Naive thymus-derived CD4-positive, alpha-beta T cell (primary cell): ENCODE measurements at places on chromosomes 5 and 9.

DNA sequence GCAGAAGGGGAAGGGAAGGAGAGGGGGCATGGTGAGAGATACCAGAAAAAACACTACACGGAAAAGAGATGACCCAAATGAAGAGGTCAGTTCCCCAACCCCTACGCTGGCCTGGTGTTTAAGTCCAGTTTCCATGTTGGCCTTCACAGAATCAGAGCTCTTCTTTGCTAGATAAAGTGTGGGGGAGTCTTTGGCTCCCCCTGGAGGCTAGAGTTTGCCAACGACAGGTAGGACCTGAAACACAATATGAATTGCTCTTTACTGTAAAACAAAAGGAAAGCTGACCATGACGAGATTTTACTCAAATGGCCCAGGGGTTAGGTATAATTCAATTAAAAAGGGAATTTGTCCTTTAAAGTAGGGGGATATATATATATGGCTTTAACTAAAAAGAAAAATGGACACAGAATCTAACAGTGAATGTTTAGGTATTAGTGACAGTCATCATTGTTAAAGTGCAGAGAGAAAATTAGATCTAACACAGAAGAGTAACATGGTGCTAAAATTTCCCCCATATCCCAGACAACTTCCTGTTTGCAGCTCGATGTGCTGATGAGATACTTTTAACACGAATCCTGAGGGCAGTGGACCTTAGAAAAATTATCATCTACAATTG, 92.0 kb downstream of the SV2C start:
- peak; percentile 34 for DNase-seq

GRCh38 chr5:28065656-28066055, 1027.3 kb upstream of the CDH9 start:
- no peak for DNase-seq

DNA sequence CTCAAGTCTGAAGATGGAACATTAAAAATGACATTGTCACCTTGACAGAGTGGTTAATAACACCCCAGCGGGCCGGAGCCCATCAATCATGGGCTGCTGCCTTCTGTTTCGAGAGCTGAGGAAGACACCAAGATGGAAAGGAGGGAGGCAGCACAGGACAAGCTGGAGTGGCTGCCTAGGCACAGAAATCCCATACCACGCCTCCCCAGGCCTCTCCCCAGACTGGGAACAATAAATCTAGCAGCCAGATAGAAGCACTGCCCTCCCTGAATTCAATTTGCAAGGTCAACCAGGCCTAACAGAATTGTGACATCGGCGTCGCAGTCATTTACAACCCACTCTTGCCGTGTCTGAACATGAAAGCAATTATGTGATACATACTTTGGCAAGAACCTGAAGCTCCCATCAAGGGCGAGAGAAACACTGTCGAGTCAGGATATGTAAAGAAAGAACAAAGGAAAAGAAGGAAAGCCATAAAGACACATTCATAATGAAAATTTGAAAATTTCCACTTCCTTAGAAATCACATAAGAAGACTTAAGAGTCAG, 35.4 kb upstream of the ZNF354A start:
- no peak for DNase-seq

- DNase-seq = no peak
These were observed 85.1 kb downstream of the MACROH2A1 start for GRCh38 chr5:135313946-135314345.

GRCh38 chr5:56829137-56829908, 14.0 kb downstream of the MAP3K1 start:
- peak; percentile 81 for DNase-seq

DNA sequence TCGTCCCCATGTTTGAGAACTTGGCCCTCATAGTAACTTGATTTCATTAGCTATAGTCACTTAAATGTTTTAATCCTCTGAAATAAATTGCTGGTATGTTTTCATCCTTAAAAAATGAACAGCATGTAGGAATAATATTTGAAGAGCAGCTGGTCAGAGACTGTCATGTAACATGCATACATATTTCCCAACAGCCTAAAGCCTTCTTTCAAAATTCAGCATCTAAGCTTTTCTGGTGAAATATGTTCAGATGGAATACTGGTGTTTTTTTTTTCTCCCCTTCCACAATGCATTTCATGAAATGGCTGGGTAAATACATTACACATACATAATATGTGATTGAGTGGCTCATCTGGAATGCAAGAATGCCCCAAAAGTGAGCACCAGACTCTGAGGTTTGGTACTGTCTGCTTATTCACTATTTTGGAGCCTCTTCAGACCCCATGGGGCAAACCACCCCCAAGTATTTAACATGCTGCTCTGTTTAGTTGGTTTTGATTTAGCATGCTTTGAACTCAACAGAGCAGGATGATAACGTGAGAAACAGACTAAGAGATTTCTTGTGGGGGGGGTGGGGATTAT, 94.0 kb downstream of the SMARCA2 start:
- DNase-seq = no peak

GRCh38 chr5:25027526-25027925, 382.7 kb upstream of the CDH10 start:
- DNase-seq = no peak

DNA sequence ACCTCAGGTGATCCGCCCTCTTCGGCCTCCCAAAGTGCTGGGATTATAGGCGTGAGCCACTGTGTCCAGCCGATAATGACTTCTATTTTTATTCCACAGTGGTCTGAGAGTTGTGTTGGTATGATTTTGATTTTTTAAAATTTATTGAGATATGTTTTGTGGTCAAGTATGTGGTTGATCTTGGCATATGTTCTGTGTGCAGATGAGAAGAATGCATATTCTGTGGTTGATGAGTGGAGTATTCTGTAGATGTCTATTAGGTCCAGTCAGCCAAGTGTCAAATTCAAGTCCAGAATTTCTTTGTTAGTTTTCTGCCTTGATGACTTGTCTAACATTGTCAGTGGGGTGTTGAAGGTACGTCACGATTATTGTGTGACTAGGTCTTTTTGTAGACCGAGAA, 338.2 kb upstream of the TARS1 start:
- no peak for DNase-seq

- DNase-seq = no peak
These were observed 205.9 kb downstream of the NXNL2 start for GRCh38 chr9:88740844-88741243.

DNA sequence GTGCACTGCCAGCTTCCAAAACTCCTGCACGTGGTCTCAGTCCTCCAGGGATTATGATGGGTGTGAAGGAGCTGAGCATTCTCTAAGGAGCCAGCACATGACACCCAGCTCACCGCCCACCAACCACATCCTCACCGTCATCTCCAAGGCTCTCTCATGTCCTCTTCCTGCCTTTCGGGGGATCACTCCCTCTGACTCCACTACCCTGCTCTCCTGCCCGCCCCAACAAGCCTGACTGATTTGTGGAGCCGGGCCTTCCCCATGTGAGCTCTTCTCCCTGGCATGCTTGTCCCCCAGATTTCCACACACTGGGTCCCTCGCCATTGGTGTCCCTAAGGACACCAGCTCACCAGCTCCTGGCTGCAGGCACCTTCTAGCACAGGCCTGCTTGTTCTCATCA, 1.9 kb downstream of the ABO start:
- DNase-seq = no peak

- DNase-seq = no peak
These were observed 208.9 kb upstream of the DMRTA1 start for GRCh38 chr9:22237497-22238363.

GRCh38 chr9:107784235-107784958, 294.8 kb upstream of the KLF4 start:
- no peak for DNase-seq

DNA sequence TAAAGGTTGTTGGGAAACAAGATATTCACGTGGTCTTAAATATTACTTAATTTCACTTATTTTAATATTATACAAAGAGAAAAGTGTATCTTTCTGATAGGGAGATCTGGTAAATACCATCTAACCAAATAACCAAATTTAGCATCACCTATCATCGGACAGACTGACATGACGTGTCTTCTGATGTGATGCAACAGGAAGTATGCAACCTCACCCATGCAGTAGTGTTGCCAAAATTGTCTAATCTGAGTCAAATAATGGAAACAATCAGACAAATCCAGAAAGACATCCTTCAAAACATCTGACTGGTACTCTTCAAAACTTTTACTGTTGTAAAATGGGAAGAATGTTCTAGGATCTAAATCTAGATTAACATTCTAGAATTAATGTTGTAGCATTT, 148.0 kb downstream of the FGF1 start:
- DNase-seq = no peak

DNA sequence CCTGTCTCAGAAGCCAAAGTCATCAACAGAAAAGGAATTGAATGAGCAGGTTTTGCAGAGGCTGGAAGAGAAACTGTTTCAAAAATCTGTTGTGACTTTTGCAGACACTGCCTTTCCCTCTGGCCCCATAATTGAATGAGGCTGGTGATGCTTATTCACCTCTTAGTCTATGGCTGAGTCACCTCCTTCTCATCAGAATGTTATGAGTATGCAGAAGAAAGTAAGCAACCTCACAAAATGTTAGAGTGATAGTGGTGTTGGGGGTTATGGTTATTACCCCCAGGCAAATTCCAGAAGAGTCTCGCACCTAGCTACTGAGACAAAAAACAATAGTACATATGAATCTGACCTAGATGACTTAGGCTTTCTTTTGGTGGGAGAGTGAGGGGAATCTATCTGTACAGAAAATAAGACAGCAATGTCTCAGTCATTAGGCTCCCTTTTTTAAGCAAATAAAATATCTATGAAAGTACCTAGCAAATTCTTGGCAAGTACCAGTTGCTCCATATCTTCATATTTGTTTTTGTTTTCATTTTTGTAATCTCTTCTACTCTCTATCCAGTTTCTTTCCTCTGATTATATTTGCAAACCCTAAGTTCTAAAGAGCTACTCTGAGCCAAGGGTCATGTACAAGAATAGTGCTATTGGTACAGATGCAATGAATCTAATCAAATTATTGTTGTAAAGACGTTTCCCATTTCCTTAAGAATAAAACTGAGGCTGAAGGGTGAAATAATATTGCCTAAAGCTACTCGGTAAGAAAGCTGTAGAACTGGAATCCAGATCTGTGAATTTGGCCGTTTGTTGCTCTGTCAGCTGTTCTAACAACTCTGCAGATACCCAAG, 498.1 kb upstream of the TNC start:
- DNase-seq = no peak

- DNase-seq = no peak
These were observed 15.4 kb downstream of the SEMA6A start for GRCh38 chr5:116559239-116559638.

GRCh38 chr5:22473886-22474285, 379.3 kb downstream of the CDH12 start:
- DNase-seq = no peak

DNA sequence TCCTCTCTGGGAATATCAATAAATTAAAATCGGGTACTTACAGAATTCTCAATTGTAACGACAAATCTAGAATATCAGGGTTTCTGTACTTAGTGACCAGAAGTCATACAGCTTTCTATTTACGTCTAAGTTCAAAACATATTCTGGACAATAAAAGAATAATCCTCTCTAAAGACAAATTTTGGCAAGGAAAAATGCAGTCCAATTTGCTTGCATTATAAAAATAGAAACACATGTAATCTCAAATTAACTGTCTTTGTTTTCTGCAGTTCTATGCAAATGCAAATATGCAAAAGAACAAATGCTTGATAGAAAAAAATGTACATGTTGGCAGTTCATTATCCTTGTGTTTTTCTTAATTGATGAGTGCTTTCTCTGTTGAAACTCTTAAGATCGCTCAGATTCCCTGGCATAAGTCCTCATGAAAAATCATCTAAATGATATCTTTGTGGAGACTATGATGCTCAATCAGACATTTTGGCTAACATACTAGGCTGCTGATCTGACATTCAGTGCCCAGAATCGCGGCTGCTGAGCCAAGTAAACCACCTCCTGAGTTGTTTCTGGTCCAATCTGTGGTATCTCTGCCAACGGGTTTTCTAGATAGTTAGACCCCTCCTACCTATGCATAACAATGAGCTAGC, 990.1 kb upstream of the C9orf72 start:
- DNase-seq = no peak

- DNase-seq = no peak
These were observed 21.4 kb downstream of the TTLL11 start for GRCh38 chr9:122071715-122072114.

GRCh38 chr5:176793343-176793699, 17.0 kb upstream of the UNC5A start:
- no peak for DNase-seq

- no peak for DNase-seq
These were observed 44.6 kb upstream of the LPCAT1 start for GRCh38 chr5:1568201-1568979.

GRCh38 chr9:132018957-132019405, 60.7 kb downstream of the MED27 start:
- no peak for DNase-seq

- no peak for DNase-seq
These were observed 141.1 kb downstream of the ACTBL2 start for GRCh38 chr5:57341380-57341979.

GRCh38 chr9:82606492-82607382, 456.2 kb downstream of the RASEF start:
- no peak for DNase-seq

DNA sequence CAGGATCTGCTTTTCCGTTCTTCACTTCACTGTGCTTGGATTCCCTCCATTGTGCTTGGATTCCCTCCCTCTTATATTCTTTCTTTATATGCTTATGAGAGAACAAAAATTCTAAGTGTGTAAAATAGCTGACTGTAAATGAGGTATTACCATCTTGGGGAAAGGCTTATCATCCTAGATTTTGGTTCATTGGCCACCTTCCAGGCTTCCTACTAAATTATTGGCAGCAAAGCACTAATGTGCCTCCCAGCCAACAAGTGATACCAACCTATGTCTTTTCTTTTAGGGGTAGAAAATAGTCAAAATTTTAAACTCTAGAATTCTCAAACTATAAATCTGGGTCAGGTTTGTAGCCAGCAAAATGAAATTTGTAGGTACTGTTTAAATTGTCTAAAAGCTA, 52.7 kb downstream of the NDUFAF2 start:
- no peak for DNase-seq

DNA sequence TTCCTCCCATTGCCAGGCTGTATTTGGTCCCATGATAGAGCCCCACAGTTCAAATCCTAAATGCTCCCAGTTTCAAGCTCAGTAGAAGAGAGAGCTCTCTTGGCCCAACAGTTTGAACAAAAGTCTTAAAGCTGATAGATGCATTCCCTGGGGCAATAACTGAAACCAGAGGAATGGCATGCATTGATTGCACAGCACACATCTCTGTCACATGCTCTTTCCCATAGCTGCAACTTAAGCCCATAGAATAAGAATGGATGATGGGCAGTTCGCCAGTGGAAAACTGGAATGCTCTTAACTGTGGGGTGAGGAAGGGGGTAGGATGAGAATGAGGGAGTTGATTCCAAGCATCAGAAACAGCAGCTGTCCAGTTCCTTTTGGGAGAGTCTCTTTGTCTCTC, 1942.4 kb upstream of the WWC1 start:
- no peak for DNase-seq

DNA sequence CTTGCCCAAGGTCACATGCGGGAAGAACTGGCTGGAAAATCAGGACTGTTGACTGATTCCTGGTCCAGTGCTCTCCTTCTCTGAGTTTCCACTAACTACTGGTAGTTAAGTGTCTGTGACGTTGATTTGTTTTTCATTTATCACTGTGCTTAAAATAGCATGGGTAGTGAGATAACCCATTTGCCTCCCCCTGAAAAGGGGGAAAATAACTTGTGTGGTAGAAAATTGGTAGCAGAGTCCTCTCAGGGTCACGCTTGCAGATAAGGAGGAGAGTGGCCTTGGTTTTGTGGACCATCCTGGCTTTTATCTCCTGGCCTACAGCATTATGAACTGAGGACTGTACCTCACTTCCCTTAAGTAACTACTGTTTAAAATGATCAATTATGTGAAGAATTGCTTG, 10.9 kb downstream of the FUBP3 start:
- DNase-seq = no peak

GRCh38 chr5:89047571-89047970, 164.6 kb upstream of the MEF2C start:
- DNase-seq = no peak

- DNase-seq = no peak
These were observed 143.9 kb downstream of the GNAQ start for GRCh38 chr9:77887662-77888061.
